ENCODE measurements at places on chromosomes 6 and 20.
A peak's percentile ranks its signal among the peaks of the same experiment; 100 is the strongest.

DNA sequence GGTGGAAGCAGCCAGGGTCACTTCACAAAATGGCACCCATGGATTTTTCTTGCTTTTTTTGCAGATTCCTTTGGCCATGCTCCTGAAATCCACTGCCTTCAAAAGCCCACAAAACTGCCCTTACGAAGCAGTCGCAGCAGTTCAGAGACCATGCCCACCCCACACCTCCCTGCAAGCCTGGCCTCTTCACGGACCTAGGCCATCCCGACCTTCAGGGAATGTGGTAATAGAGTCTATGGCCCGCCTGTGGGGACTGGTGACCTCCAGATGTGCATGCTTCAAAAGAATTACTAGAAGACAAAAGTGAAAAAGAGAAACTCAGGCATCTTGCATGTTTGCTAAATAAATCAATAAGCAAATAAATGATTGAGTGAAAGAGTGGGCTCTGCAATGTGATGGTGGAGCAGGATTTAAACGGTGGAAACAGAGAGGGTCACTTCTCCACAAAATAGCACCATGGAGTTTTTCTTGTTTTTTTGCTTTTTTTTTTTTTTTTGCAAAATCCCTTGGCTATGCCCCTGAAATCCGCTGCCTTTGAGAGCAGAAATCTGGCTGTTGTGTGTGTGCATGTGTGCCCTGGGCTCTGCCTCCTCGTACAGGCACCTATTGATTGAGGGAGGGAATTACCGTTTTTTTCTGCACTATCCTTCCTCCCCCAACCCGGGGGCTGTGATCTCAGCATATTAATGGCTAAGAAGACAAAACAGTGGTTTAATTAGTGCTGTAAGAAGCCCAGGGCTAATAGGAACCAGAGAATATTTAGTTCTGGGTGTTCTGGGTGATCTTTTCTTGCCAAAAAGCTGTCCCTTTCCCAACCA is 107.4 kb downstream of the PXDC1 start:
- no peak for ATAC-seq

GRCh38 chr6:30893666-30894065 is 9.3 kb downstream of the DDR1 start:
- no peak for ATAC-seq

DNA sequence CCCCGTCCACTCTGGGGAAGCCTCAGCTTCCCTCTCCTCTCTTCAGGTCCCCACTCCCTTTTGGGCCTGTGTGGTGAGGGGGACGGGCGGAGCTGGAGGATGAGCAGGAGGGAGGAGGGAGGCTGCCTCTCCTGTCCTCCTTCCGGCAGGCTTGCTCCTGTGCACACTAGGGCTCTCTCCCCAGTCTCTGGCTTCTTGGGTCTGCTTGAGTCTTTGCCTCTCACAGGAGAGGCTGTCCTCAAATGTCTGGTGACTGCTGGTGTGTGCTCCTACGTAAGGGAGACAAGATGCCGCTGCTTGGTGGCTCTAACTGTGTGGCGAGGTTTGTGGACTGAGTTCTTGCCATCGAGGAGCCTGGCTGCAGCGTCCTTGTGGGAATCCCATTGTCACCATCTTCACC is 8.8 kb upstream of the SMOC2 start:
- ATAC-seq: no peak

- ATAC-seq: peak; percentile 72
These were observed 63.8 kb upstream of the CLDN20 start for GRCh38 chr6:155200012-155200411.

DNA sequence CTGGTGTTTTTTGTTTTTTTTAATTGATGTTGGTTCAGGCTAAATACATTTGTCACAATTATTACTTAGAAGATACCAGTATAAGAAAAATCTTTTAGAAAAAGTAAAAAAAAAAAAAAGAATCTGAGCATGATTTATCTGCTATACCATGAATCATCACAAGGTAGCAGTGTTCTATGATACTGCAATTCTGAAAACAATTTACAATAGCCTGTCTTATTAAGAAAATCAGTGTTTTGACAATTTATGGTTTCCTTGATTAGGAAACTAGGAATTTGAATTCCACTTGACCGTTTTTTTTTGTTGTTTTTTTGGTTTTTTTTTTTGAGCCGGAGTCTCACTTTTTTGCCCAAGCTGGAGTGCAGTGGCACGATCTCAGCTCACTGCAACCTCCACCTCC is 9.3 kb upstream of the MAK start:
- no peak for ATAC-seq

DNA sequence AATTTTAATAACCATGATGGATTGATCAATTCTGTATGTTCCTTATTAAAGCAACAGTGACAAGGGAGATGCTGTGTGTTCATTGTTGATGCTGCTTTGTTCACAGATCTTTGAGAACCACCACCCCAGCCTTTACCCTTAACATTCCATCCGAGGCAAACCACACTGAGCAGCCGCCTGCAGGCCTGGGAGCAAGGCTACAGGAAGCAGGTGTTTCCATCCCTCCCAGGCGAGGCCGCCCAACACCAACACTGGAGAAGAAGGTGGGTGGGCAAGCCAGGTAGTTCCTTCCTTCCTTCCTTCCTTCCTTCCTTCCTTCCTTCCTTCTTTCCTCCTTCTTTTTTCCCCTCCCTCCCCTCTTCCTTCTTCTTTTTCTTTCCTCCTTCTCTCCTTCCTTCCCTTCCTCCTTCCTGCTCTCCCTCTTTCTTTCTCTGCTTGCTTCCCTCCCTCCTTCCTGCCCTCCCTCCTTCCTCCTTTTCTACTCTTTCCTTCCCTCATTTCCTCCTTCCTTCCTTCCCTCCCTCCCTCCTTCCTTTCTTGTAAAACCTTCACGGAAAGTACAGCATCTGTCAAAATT is 13.7 kb downstream of the TTLL2 start:
- no peak for ATAC-seq

DNA sequence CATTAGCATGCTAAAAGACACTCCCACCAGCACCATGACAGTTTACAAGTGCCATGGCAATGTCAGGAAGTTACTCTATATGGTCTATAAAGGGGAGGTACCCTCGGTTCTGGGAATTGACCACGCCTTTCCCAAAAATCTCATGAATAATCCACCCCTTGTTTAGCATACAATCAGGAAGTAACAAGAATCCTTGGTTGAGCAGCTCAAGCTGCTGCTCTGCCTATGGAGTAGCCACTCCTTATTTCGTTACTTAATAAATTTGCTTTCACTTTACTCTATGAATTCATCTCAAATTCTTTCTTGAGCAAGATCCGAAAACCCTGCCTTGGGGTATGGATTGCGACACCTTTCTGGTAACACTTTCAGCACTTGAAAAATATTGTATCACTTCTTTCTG is 243.0 kb downstream of the BMP2 start:
- no peak for ATAC-seq

DNA sequence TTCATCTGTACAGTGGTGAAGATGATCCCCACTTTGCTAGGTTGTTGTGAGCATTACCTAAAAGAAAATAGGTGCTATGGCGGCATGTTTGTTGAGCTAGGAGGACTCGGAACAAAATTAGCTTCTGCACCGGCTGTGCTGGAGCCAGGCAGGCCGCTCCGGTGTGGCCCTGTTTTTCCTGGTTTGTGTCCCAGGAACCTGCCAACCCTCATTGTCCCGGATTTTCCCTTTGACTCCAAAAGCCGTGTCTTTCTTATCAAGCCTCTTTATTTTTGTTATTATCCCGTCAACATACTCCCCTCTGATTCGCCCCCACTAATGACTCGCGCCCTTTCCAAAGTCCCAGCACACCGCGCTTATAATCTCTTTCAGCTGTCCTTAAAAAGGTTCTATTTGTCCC is 117.0 kb downstream of the MYLK4 start:
- no peak for ATAC-seq

All from stimulated activated memory B cell treated with anti-CD40 and anti-IgM and Interleukin-4, amounts not matched to agents 10 μg/mL and 1 μg/mL and 100 μg/mL, for 72 hours (primary cell).